ENCODE measurements at places on chromosomes 11 and 22.

- no peak for DNase-seq
Observed at GRCh38 chr11:66580803-66581202, 12.1 kb downstream of the CCDC87 start.

- no peak for DNase-seq
Observed at GRCh38 chr11:112885744-112886433, 75.3 kb upstream of the NCAM1 start.

- DNase-seq: no peak
Observed at GRCh38 chr11:9875399-9875798, 211.5 kb downstream of the SWAP70 start.

GRCh38 chr11:112255067-112255720, 5.5 kb downstream of the PLET1 start:
- DNase-seq: no peak

GRCh38 chr22:28953976-28954880, 70.9 kb downstream of the ZNRF3 start:
- DNase-seq: no peak

DNA sequence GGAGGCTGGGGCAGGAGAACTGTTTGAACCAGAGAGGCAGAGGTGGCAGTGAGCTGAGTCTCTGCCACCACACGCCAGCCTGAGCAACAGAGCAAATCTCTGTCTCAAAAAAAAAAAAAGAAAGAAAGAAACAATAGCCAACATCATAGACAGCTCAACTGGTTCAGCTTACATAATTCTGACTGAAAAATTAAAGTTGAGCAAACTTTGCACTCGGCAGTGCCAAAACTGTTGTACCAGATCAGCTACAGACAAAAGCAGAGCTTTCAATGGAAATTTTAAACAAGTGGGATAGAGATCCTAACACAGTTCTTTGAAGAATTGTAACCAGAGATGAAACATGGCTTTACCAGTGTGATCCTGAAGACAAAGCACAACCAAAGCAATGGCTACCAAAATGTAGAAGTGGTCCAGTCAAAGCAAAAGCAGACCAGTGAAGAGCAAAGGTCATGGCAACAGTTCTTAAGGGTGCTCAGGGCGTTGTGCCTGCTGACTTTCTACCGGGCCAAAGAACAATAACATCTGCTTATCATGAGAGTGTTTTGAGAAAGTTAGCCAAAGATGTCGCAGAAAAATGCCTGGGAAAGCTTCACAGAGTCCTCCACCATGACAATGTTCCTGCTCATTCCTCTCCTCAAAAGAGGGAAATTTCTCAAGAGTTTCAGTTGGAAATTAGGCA, 59.3 kb downstream of the TTC28 start:
- no peak for DNase-seq

DNA sequence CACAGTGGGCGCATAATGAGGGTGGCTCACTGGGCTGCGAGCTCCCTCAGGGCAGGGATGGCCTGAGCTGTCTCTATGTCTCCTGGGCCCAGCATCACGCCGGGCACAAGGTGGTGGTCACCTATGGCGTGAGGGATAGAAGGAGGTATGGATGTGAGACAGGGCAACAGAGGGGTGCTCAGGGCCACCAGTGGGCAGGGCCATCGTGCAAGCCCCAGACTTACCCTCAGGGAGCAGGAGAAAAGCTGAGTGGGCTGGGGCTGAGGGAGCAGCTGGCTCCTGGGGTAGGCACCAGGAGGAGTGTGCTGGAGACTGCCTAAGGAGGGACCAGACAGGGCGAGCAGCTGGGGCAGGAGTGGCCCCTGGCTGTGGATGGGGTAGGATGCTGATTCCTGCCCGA, 34.3 kb upstream of the KLHL35 start:
- no peak for DNase-seq

Data from CD4-positive, alpha-beta T cell treated with Interleukin-12 subunit alpha and Interleukin-12 subunit beta, for 1 hour (primary cell).